PC-3 (cell line): ENCODE measurements at places on chromosomes 16 and 17. TPM values are rescaled to one million over a fixed set of nuclear protein-coding genes. Genes with fewer than 3 reads are reported as not detected.
A peak's percentile ranks its signal among the peaks of the same experiment; 100 is the strongest.

- H3K27me3 ChIP-seq: peaks cover under 1% of the 10 kb centered on the region
- H3K36me3 ChIP-seq: no peaks in the 10 kb centered on the region
- H3K4me3 ChIP-seq: no peak overlapping the region
- no peak overlapping the region for H3K27ac ChIP-seq
- no peak for DNase-seq
- peaks cover 5% of the 10 kb centered on the region; the same call in 1 of the 2 replicates for H3K4me1 ChIP-seq
Measured at GRCh38 chr17:4635823-4636375, 5.6 kb downstream of the ALOX15 start.

- H3K27me3 ChIP-seq: no peaks in the 10 kb centered on the region
- no peak for DNase-seq
- H3K4me1 ChIP-seq: peaks cover 27% of the 10 kb centered on the region
- H3K27ac ChIP-seq: no peak overlapping the region
- H3K36me3 ChIP-seq: no peaks in the 10 kb centered on the region
- H3K4me3 ChIP-seq: no peak overlapping the region
Measured at GRCh38 chr17:83057793-83058265, 21.6 kb upstream of the METRNL start.

METTL26 gene
- total RNA-seq: 179 and 207 TPM in 2 replicates

- no peak overlapping the region for H3K27ac ChIP-seq
- H3K4me3 ChIP-seq: no peak overlapping the region
- no peaks in the 10 kb centered on the region for H3K36me3 ChIP-seq
- H3K27me3 ChIP-seq: no peaks in the 10 kb centered on the region
- H3K4me1 ChIP-seq: 0 out of 2 replicates have a peak, but pooled peaks cover 5% of the 10 kb centered on the region
- peak; percentile 71 for DNase-seq
Measured at GRCh38 chr16:84672276-84673202, 24.2 kb downstream of the KLHL36 start.

- H3K4me3 ChIP-seq: no peak overlapping the region
- peak; percentile 37 for DNase-seq
- no peaks in the 10 kb centered on the region for H3K27me3 ChIP-seq
Measured at GRCh38 chr17:49089094-49089493, 43.5 kb upstream of the B4GALNT2 start.

DNA sequence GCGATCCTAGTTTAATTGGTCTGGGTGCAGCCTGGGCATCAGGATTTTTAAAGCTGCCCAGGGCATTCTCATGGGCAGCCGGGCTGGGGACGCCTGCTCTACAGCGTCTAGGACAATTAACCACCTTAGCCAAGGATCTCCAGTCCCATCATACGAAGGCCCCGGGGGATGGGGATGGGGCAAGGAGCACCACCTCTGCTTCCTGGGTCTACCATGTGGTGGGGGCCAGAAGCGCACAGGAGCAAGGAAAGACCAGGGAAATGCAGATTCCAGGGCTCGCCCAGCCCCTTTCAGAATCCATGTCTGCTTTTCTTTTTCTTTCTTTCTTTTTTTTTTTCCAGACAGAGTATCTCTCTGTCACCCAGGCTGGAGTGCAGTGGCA, 29.3 kb downstream of the TBC1D16 start:
- H3K36me3 ChIP-seq: no peaks in the 10 kb centered on the region
- peaks cover 8% of the 10 kb centered on the region; the same call in 1 of the 2 replicates for H3K4me1 ChIP-seq
- H3K4me3 ChIP-seq: peak overlapping the region; percentile 65
- no peak for DNase-seq

- no peaks in the 10 kb centered on the region for H3K27me3 ChIP-seq
- no peak overlapping the region for H3K27ac ChIP-seq
- no peak for DNase-seq
- H3K4me3 ChIP-seq: no peak overlapping the region
- H3K4me1 ChIP-seq: peaks cover 6% of the 10 kb centered on the region; the same call in 1 of the 2 replicates
Measured at GRCh38 chr17:80529904-80530292, 14.7 kb upstream of the RPTOR start.

GAST gene
- total RNA-seq: not detected in 2 replicates

GPR139 gene
- not detected in 2 replicates for total RNA-seq

DNA sequence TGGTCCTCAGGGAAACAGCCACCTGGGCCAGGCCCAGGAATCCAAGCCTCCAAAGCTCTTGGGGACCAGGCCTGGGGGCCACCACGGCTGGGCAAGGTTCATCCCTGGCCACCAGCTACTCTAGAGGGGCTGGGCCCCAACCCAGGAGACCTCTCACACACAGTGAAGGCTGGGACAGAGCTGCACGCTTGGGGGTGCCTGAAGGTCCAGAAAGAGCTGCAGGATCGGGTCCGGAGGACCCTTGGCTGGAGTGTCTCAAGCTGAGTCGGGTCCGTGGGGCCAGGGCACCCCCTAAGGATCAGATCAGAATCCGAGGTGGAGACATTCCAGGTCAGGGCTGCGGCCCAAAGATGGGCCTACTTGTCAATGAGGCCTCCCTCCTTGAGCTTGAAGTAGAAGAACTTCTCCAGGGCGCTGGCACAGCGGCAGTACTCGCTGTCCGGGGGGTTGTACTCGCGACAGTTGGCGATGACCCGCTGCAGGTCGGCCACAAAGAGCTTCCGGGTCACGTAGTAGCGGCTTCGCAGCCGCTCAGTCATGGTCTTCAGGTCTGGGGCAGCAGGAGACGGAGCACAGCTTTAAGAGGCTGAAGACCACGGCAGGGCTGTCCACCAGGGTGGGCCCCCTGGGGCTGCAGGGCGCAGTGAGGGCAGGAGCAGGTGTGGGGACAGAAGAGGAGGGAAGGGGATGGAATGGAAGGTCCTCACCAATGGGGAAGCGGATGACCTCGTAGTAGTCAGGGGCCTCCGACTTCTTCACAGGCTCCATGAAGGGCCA, 967 bp upstream of the DHX58 start:
- no peaks in the 10 kb centered on the region for H3K36me3 ChIP-seq
- no peak for DNase-seq
- H3K27ac ChIP-seq: no peak overlapping the region

DNA sequence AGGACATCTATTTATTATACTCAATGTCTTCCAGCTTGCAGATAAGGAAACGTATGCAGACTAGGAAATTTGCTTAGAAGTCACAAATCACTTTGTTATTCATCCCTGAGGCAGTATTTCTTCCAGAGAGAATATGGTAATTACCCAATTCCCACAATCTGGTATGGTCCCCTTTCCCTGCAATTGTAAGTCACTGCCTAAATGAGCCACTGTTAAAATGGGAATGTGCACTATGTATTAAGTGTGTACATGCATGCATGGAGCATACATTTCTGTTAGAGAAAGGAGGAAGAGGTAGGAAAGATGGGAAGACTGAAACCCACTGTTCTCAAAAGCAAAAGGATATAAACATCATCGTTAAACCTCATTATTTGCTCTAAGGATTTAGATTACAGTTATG, 10.0 kb downstream of the NUFIP2 start:
- no peak overlapping the region for H3K4me3 ChIP-seq
- H3K36me3 ChIP-seq: peaks cover 60% of the 10 kb centered on the region
- H3K27me3 ChIP-seq: no peaks in the 10 kb centered on the region
- no peak for DNase-seq
- no peaks in the 10 kb centered on the region; the same call in 1 of the 2 replicates for H3K4me1 ChIP-seq
- no peak overlapping the region for H3K27ac ChIP-seq

- no peak overlapping the region for H3K4me3 ChIP-seq
- no peak for DNase-seq
- H3K4me1 ChIP-seq: no peaks in the 10 kb centered on the region
- no peak overlapping the region for H3K27ac ChIP-seq
- no peaks in the 10 kb centered on the region for H3K27me3 ChIP-seq
Measured at GRCh38 chr17:71830866-71831265, 290.0 kb upstream of the SOX9 start.

ADAM11 gene
- total RNA-seq: 2.7 and 2.9 TPM in 2 replicates

FAHD1 gene
- total RNA-seq: 37.5 and 47.5 TPM in 2 replicates

GRCh38 chr17:79043191-79043930, 19.4 kb downstream of the C1QTNF1 start:
- no peak for DNase-seq
- no peaks in the 10 kb centered on the region for H3K27me3 ChIP-seq
- peaks cover 25% of the 10 kb centered on the region for H3K4me1 ChIP-seq
- H3K4me3 ChIP-seq: no peak overlapping the region
- H3K36me3 ChIP-seq: no peaks in the 10 kb centered on the region
- no peak overlapping the region for H3K27ac ChIP-seq

GRCh38 chr17:43554857-43555256, 8.7 kb upstream of the ETV4 start:
- no peaks in the 10 kb centered on the region for H3K27me3 ChIP-seq
- H3K36me3 ChIP-seq: no peaks in the 10 kb centered on the region
- DNase-seq: no peak
- H3K4me1 ChIP-seq: peaks cover 16% of the 10 kb centered on the region

DNA sequence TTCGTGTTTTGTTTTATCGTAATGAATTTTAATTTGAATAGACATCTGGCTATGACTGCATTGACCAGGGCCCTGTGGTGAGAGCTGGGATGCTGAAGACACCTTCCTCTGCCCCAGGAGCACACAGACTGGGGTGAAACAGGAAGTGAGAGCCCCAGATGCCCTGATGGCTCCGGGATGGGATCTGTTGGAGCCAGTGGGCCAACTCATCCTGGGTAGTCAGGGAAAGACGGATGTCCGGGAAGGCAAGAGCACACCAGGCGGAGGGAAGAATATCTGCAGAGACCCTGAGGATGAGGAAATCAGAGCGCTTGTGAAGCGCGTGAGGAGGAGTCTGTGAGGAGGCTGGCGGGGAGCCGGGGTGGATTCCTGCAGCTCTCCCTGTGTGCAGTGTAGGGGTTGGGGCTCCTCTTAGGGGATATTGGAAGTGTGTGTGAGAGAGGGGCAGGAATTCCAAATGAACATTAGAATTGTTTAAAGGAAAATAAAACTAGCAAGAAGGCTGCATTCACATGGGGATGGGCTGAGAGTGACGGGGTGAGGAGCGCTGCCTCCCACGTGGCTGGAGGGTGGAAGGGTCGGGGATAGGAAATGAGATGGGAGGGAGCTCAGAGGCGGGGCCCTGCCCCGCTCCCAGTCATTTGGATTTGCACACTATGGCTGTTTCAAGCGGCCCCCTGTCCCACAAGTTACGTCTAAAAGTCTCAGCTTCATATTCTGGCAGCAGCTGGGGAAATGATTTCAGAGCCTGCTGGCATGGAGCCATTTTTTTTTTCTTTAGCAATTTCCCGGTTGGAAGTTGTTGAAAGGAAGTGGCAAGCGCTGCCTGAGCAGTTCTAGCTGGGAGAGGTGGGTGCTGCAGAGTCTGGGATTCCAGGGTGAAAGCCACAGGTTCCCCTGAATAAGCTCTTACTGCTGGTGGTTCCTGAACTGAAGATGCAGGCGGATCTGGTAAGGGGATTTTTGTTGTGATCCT, 71.2 kb upstream of the LGALS9 start:
- peak; percentile 70 for DNase-seq
- no peaks in the 10 kb centered on the region for H3K27me3 ChIP-seq
- H3K27ac ChIP-seq: no peak overlapping the region
- H3K4me3 ChIP-seq: no peak overlapping the region
- H3K36me3 ChIP-seq: no peaks in the 10 kb centered on the region
